NCI-H446 (cell line): ENCODE measurements at places on chromosomes 4 and X.

GRCh38 chr4:163107754-163108153, 58.9 kb downstream of the NAF1 start:
- DNase-seq, result no peak

GRCh38 chrX:74438764-74439163, 17.5 kb downstream of the SLC16A2 start:
- DNase-seq, result no peak

DNA sequence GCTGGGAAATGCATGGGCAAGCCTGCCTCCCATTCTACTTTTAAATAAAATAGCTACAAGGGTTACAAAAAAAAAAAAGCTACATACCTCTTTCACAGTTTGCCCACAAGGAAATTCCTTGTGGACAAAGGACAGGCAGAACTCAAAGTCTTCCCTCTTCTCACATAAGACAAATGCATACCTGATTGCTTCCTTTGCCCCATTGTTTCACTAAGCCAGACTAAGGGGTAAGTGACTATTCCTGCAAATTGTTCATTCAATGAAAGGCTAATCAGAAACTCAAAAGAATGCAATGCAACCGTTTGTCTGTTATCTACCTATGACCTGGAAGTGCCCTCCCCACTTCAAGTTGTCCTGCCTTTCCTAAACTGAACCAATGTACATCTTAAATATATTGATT, 780.6 kb downstream of the FAM133A start:
- DNase-seq, result no peak

GRCh38 chr4:158538176-158538575, 16.5 kb downstream of the RXFP1 start:
- no peak for DNase-seq

DNA sequence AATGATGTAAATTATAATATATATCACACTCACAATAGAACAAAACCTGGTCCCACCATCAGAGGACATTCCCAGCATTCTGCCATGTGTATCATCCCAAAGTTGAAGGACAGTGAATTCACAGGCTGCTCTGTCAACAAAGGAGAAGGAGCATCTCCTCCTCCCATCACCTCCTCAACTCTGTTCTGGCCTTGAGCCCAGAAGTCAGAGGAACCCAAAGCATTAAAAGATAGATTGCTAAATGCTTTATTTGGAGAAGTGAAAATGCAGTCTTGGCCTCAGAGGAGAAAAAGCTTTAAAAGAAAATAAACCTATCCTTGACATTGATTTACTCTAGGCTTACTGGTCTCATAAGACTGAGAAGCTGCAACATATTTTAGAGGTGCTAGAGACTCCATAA, 268.8 kb upstream of the RASGEF1B start:
- no peak for DNase-seq

DNA sequence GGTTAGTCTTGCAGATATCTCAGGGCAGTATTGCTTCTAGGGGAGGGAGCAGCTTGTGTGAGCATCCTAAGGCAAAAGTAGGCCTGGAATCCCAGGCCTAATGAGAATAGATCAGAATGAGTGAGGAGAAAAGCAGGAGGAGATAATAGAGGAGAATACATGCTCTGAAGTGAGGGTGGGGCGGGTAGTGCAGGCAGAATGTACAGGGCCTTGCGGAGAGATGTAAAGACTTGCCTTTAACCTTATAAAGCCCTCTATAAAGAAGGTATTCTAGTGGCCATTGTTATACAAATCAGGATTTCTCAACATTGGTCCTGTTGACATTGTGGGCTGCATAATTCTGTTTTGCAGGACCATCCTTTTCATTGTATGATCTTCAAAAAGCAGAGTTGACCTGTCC, 855.3 kb downstream of the PCDH7 start:
- DNase-seq, result no peak

DNA sequence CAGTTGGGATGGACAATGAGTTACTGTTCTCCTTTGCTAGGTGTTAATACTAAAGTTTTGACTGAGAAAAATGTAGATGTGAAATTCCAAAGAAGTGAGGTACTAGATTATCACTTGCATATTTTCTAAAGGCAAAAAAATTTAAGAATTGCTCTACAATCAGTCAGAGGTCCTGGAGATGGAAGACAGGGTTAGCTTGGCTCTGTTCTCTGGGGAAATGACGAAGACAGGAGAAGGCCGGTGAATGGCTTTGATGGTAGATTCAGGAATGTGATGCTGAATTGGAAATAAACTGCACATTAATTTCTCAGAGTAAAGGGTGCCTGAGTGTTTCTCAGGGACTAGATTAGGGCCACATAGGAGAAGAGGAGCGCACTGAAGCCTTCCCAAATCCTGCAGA, 214.0 kb upstream of the LEF1 start:
- DNase-seq, result no peak

DNA sequence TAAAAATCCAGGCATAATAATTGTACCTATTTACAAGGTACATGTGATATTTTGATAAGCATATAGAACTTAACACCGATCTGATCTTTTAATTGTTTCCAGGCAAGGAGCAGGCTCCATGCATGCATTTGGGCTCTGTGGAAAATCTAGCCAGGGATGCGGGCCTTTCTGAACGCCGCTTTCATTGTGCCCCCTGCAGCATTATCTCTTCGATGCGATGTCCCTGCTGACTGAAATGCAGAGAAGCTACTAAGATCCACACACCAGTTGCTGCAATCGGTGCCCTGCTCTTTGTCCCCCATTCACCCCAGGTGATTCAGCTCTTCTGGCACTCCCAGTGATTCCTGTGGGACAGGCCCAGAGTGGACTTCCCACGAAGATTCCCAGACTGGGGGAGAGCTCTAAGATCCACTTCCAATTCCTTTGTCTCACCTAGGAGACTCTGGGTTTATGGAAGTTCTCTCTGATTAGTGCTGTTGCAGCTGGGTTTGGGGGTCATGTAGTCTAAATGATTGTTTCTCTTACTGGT, 254.3 kb upstream of the AGA start:
- DNase-seq, result no peak

- no peak for DNase-seq
Observed at GRCh38 chrX:24479924-24480323, 14.8 kb downstream of the PDK3 start.

DNA sequence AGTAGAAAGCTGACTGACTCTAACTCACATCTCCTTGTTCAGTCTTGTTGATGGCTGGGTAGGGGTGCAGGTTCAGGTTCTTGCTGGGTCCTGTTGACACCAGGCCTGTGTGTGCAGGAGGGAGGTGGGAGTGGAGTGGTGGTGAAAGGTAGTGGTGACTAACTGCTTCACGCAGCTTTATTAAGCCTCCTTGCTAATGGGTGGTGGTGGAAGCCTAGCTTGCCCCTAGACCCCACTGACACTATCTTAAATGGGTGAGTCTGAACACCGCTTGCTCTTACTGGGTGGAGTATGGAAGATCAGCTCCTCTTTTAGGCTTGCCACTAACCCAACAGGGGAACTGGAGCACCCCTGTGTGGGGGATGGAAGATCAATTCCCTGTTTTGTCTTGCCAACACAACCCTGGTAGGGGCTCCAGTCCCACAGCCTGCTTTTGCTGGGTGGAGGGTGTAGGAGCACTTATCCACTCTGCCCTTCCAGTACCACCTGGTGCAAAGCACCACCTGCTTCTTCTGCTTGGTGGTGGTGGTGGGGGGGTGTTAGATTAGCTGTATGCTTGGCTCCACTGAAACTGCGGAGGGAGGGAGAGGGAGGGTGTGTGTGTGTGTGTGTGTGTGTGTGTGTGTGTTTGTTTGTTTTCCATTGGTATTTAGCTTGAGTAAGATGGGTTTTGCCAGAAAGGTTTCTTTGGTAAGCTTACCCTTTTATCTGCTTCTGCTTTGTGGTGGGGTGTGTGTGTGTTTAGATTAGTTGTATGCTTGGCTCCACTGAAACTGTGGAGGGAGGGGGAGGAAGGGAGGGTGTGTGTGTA, 25.6 kb downstream of the KDM6A start:
- DNase-seq, result no peak

DNA sequence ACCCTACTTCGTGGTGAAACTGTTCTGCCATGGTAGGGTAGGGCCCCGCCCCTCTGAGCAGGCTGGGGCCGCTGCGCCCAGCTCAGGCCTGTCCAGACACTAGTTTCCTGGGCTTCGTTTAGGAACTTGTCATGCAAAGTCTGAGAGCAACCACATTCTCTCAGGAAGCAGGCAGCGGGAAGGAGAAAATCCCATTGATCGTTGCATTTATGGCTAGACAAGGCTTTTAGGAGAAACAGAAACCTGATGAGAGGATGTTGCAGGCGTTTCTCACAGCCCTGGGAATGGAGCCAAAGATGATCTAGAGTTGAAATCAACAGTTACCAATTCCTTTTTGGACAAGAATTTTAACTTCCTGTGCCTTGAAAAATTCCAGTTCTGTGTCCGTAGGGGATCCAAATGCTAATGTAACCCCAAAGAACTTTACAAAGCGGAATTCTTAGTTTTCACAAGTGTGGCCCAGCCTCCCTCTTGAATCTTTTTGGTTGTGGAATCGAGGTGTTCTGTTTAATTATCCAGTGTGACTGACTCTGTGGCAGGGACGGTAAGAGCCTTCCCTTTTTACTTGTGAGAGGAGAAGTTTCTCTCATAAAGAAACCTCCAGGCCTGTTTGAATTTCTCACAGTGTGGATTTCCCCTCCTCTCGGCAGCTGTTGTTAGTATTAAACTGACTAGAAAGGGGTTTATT, 4.5 kb upstream of the CXCL9 start:
- no peak for DNase-seq

- DNase-seq, result no peak
Observed at GRCh38 chr4:158884280-158884679, 115.5 kb downstream of the FNIP2 start.

GRCh38 chr4:4406455-4407298, 19.8 kb downstream of the NSG1 start:
- no peak for DNase-seq

GRCh38 chr4:4225915-4226605, 669 bp downstream of the OTOP1 start:
- DNase-seq, result no peak

DNA sequence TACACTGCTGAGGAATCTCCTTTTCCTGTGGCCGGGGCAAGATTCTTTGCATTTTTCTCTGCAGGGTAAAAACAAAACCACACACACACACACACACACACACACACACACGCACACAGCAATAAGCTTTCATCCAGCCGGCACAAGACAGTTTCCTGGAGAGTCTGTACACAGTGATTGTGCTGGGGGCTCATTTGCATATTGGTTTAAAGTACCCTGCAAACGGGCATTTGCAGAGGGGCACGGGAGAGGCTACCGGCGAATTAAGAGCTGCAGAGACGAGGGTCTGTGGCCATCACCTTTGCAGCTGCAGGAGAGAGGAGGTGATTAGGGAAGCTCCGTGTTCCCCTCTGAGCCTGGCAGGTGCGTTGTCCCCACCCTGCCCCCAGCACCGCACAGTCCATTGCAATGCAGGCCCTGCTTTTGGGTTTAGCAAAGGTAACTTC, 219.9 kb downstream of the SHOX start:
- DNase-seq, result no peak
